ENCODE measurements at places on chromosomes 7 and 10. TPM values are rescaled to one million over a fixed set of nuclear protein-coding genes. Genes with fewer than 3 reads are reported as not detected.

- no peak for DNase-seq
Measured at GRCh38 chr10:45071043-45071813, 70.5 kb downstream of the ZNF22 start.

GRCh38 chr10:102604439-102604841, 39.8 kb upstream of the TRIM8 start:
- DNase-seq: no peak

The PRSS37 gene
- total RNA-seq: not detected

The CCDC186 gene
- 23.5 TPM for total RNA-seq

DNA sequence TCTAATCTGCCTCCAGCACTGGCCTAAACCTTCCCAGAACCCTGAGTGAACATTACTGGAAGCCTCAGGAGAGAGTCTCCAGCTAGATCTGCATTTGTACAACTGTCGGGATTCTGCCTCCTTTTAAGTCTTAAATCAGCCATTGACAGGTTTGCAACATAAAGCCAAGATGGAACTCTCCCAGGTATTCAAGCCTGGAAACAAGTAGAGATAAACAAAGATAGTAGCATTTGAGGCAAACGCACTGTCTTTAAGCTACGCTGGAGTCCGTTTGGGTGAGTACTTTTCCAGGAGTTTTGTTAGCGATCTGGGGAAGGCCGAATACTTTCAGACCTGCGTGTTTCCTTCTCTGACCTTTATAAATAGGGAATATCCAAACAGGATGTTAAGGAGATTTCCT, 317.2 kb upstream of the FZD8 start:
- no peak for DNase-seq

GRCh38 chr7:157097056-157097329, 41.7 kb upstream of the UBE3C start:
- no peak for DNase-seq

- DNase-seq: no peak
Measured at GRCh38 chr7:62361-63116, 129.8 kb upstream of the FAM20C start.

The THSD7A gene
- 1.7 TPM for total RNA-seq

DNA sequence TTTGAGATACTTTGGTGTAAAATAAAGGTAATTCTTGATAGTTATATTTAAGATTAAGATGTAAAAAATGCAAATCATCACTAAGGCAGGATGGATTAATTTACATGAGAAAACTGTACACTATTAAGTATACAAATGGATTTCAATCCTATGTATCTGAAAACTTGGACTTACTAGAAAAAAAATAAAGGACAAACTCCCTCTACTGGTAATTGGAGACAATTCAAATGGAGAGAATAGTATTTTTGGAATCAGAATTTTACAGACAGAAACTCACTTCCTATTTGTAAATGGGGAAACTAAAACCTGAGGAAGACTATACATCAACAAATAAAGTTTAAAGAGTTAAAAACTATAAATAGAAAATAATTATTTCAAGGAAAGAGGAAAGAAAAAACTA, 62.6 kb downstream of the CUL2 start:
- peak; percentile 45 for DNase-seq

The JAKMIP3 gene
- 0.47 TPM for total RNA-seq

DNA sequence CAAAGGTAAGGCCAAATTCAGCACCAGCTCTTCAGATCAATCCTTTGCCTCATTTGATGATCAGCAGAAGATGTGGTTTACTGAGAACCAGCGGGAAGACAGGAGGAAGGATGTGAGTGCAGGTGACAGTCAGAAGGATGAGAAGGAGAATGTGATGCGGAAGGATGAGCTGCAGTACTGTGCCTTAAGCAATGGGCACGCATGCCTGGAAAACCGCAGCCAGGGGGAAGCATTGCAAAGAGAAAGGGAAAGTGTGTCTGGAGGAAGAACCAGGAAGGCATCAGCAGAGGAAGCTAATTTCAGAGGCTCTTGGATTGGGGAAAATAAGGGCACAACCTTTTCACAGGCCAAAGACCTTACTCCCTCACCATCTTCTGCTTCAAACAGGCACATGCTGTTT, 25.7 kb downstream of the C10orf71 start:
- peak; percentile 57 for DNase-seq

The OR2A1 gene
- total RNA-seq: 0.10 TPM

GRCh38 chr10:132477398-132478340, 59.9 kb upstream of the INPP5A start:
- DNase-seq: peak; percentile 52

DNA sequence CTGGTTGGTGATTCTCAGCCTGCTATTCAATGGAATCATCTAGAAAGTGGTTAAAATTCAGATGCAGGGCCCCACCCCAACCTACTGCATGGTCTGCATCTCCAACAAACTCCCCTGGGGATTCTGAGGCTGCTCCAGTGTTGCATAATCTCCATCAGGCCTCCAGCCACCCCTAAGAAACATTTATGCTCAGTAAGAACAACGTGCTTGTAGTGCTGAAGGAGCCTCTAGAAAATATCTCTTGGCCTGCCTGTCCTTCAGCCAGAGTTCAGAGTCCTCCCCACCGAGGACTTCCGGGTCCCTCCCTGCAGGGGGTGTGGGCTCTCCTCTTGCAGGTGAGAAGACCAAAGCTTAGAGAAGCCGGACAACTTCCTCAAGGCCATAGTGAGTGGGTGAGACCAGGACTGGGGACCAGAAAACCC, 159.8 kb downstream of the SH3PXD2A start:
- no peak for DNase-seq

DNA sequence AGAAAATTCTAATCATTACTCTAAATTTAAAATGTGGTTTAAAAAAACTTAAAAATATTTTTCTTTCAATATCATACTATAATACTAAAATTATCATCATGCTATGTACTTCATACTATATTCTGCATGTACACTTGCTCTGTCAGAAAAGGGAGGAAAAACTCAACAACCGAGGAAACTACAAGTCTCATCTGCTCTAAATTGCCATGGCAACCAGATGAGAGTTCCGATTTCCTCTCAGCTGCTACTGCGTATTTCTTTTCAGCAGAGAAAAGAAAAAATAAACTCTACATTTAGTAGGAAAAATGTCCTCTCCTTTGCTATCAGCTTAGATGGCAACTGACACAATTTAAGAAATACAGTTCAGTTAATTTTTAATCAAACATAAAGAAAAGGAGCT, 178.9 kb downstream of the SRPK2 start:
- DNase-seq: no peak

DNA sequence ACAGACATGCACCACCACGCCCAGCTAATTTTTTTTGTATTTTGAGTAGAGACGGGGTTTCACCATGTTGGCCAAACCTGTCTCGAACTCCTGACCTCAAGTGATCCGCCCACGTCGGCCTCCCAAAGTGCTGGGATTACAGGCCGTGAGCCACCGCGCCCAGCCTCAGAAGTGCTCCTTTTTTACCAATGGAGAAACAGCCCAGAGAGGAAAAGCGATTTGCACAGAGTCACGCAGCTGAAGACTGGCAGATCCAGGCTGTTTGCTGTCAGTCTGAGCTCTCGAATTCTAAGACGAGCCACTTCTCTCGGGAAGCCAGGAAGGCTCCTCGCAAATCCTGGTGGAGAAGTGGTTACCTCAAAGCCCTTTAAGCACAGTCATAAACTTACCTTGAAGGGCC, 57.4 kb upstream of the SDK1 start:
- DNase-seq: no peak

GRCh38 chr7:1804310-1804709, 134.2 kb downstream of the ELFN1 start:
- no peak for DNase-seq

The MSMB gene
- total RNA-seq: not detected

DNA sequence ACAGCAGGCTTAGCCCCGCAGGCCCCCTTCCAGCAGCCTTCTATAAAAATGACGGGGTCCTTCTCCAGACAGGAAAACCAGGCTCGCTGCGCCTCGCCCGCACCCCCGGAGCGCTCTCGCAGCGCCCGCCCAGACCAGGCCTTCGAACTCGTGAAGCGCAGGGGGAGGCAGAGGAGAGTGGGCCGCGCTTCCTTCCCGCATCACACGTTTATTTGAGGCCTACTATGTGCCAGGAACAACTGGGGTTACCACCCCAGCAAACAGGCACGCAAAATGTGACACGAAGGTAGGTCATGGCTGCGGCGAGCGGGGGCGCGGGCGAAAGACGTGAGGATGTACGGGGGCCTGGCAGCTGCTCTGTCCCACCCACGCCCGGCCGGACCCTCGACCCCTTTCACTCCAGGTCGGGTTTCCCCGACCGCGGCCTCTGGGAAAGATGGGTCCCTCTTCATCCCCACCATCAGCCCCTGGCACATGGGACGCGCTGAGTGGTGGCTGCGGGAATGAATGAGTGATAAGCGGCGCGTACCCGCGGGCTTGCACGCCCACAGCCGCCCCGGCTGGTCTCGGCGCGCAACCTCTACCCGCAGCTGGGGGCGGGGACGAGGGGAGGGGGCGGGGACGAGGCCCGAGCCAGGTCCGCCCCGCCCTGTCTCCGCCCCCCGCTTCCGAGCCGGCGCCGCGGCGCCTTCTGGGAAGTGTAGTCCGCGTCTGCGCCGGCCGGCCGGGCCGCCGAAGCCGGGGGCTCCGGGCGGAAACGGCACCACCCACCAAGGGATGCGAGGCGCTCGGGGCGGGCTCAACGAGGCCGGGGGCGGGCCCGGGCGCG, 59.1 kb downstream of the ZNF467 start:
- DNase-seq: peak; percentile 95

GRCh38 chr10:12869427-12869826, 132.1 kb downstream of the CCDC3 start:
- DNase-seq: no peak

The TMEM178B gene
- total RNA-seq: 9.4 TPM

Data from GM23338 (cell line).